ENCODE measurements at places on chromosomes 7 and 10.

DNA sequence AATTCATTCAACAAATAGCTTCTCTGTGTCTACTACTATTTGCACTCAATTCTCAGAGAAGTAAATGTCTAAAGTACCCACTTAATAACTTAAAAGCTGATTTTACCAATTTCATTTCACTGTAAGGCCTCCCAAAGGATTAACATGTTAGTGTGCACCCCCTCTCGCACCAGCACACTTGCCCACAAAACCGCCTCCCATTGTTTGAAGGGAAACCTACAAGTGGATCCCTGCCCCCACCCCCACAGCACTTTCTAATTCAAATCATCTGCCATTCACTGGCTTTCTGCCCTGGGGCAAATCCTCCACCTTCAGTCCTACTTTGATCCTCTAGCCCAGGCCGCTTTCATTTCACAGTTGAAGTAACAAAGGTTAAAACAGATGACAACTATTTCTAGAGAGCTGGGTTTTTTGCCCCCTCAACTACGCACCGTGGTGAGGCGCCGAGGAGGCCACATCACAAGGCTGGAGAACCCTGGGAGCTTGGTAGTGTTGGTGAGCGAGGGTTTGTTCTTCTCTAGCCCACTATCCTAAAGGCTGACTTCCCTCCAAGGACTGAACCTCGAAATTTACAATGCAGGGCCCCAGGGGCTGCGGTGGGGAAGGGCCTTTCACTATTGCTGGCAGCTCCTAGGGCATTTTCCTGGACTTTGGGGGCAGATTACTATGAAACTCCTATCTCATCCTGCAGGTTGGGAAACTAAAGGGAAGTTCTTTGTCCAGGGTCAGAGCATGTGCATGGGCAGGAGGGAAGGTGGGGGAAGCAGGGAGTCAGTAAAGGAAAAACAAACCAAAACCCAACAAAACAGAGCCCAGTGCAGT, 517.4 kb upstream of the ZMIZ1 start:
- no peak for DNase-seq

GRCh38 chr10:62059217-62059920, 157.9 kb downstream of the ARID5B start:
- no peak for DNase-seq

GRCh38 chr7:104929921-104930320, 84.1 kb upstream of the KMT2E start:
- DNase-seq = no peak

GRCh38 chr7:2452074-2452507, 24.1 kb downstream of the GRIFIN start:
- DNase-seq = no peak

- DNase-seq = peak; percentile 73
Observed at GRCh38 chr7:104923010-104923421, 91.0 kb upstream of the KMT2E start.

- no peak for DNase-seq
Observed at GRCh38 chr10:68251625-68252495, 19.9 kb upstream of the ATOH7 start.

- no peak for DNase-seq
Observed at GRCh38 chr10:102314801-102315200, 69.5 kb downstream of the GBF1 start.

GRCh38 chr7:155747209-155747608, 65.1 kb downstream of the SHH start:
- no peak for DNase-seq

DNA sequence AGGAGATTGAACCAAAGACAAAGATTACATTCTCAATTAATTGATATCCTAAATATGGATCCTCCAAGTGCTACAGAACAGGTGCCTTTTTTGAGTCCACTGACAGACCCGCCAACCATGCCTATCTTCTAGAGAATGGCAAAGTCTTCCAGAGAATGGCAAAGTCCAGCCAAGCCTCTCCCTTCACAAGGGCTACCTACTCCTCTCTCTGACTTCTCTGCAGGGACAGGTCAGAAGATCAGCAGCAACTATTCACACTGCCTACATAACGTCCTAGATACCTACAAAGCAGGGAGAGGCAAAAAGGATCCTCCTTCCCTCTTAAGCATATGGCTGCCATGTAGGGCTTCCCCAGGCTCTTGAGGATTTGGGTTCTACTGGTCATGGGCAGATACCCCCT, 12.4 kb downstream of the UBE2H start:
- DNase-seq = no peak
